Glomerular endothelial cell (primary cell): ENCODE measurements at places on chromosomes 1 and 21. TPM values are rescaled to one million over a fixed set of nuclear protein-coding genes. Genes with fewer than 3 reads are reported as not detected.
A peak's percentile ranks its signal among the peaks of the same experiment; 100 is the strongest.

GRCh38 chr1:41780916-41781315 lies 137.8 kb downstream of the HIVEP3 start:
- no peak for DNase-seq

- no peak for DNase-seq
Measured at GRCh38 chr1:167864392-167865032, 49.4 kb downstream of the ADCY10 start.

- DNase-seq, result no peak
Measured at GRCh38 chr1:26218906-26219494, 15.0 kb upstream of the CEP85 start.

- DNase-seq, result no peak
Measured at GRCh38 chr1:101389547-101389929, 152.7 kb downstream of the S1PR1 start.

- no peak for DNase-seq
Measured at GRCh38 chr1:7508052-7508933, 262.8 kb upstream of the VAMP3 start.

- no peak for DNase-seq
Measured at GRCh38 chr1:220344745-220345144, 72.5 kb upstream of the RAB3GAP2 start.

DNA sequence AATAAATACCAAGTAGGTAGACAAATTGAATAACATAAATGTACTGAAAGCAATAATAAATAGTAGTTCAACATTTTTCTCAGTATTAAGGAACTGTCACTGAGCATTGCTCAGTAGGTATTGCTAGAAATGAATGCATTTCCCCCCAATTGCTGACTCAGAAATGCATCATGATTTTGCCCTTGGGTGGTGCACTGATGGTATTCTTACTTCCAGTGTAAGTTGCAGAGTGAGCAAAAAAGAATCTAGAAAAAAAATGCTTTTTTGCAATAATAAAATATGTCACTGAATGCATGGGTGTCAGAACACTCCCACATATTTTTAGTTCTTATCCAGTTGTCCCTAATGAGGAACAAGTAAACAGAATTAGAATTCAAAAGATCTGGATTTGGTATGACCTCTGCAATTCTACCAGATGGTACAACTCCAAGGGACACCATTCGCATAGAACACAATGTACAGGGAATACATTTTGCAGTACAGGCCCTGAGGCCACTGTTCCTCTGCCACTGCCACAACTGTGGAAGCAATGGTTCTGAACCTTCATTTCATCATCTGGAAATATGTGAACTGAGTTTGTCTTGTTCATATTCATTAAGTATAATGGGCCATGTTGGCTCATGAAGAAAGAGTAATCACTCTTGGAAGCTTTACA lies 78.0 kb downstream of the ATP6V1G3 start:
- DNase-seq, result no peak

DNA sequence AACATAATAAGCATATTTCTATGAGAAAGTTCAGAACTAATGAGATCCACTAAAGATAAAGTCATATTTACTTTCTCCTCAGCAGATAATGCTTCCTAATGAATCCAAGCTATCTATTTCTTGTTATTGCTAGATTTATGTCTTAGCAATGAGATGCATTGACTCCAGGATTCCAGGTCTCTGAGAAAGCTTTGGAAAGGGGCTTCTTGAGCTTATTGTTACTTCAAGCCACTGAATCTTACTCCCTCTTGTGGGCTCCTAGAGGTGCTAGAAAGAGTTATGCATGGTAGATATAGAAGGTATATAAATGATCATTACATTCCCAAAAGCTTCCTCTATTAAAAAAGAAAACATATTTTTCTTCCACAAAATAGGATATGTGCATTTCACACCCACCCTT lies 246.4 kb upstream of the ADAMTS5 start:
- DNase-seq, result no peak

DNA sequence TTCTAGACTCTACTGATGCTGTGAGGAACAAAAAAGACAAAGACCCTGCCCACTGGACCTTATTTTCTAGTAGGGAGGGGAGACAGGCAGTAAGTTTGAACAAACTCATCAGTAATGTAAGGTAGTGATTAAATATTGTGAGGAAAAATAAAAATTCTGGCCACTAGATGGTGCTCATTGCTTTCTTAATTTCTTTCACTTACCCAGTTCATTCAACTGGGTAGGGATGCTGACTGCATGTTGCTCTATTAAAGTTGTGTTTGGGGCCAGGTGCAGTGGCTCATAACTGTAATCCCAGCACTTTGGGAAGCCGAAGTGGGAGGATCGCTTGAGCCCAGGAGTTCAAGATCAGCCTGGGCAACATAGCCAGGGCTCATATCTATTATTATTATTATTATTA lies 6.3 kb upstream of the KYAT3 start:
- DNase-seq, result no peak

DNA sequence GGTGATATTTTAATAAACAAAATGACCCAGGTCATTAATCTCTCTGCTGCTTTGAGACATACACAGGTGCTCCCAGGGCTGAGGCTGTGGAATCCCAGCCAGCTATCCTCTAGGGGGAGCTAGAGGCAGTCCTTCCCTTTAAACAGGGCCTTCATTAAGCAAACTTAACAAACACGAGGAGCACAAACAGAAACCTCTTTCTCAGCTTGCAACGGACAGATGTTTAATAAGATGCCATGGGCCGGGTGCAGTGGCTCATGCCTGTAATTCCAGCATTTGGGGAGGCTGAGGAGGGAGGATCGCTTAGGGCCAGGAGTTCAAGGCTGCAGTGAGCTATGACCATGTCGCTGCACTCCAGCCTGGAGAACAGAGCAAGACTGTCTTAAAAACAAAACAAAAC lies 106.7 kb downstream of the HIVEP3 start:
- DNase-seq, result peak; percentile 54

The CCDC185 gene
- total RNA-seq, result not detected in 2 replicates

The DLGAP3 gene
- total RNA-seq, result 0.23 TPM in 1 of 2 replicates, not detected in the other

The KCNT2 gene
- total RNA-seq, result 0.05 and 0.41 TPM in 2 replicates

The PIGR gene
- total RNA-seq, result not detected in 2 replicates

The FCRL5 gene
- total RNA-seq, result not detected in 2 replicates

The CHI3L1 gene
- 0.12 and 0.48 TPM in 2 replicates for total RNA-seq

The GJA9 gene
- total RNA-seq, result not detected in 2 replicates
